AG08395 (cell line): ENCODE measurements at places on chromosomes 12 and 14.

DNA sequence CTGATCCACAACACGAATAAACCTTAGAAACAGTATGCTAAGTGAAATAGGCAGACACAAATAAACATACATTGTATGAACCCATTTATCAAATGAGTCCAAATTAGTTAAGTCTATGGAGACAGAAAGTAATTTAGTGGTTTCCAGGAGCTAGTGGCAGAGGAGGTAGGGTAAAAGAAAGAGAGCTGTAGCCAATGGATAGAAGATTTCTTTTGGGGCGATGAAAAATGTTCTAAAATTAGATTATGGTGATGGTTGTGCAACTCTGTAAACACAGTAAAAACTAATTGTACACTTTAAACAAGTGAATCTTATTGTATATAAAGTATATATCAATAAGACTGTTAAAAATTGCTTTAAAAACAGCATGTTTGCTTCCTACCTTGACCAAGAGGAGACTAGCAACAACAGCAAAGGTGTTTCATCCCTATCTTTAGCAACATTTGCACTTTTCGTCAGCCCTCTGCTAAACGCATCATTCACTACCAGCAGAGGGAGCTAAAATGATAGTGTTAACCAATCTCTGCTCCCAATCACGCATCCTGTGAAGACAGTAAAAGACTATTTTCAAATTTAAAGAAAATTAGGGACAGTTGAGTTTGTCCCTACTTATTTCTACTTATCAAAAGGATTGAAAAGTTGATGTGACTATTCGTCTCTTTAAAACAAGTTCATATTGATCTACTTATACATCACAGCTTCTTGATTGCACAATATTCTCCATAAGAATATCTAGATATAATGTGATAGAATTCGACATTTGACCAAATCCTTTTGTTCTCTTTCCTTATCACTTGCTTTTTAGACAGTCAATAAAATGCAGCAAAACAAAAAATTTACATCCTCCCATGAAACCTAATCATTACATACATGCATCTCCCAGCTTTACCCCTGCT is 24.0 kb upstream of the LGR5 start:
- peak; percentile 69 for DNase-seq

DNA sequence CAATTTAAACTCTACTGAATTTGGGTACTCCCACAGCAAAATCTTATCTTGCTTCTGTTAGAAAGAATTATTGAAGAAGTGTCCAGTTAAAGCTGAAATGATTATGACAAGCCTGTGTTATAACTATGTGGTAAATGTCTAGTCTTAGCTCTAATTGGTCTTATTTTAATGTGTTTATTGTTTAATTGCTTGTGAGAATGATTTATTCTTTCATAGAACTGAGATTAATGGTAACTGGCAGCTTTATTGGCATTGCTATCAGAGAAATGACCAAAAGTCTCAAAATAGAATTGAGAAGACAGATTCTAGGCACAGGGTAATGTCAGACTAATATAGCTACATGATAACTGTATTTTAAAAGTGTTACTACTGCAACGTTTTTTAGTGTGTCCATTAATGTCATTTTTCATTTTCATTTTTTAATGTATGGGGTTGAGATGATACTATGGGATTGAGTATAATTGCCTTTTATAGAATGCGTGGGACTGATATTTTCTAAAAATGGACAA is 458.7 kb downstream of the AEBP2 start:
- no peak for DNase-seq

DNA sequence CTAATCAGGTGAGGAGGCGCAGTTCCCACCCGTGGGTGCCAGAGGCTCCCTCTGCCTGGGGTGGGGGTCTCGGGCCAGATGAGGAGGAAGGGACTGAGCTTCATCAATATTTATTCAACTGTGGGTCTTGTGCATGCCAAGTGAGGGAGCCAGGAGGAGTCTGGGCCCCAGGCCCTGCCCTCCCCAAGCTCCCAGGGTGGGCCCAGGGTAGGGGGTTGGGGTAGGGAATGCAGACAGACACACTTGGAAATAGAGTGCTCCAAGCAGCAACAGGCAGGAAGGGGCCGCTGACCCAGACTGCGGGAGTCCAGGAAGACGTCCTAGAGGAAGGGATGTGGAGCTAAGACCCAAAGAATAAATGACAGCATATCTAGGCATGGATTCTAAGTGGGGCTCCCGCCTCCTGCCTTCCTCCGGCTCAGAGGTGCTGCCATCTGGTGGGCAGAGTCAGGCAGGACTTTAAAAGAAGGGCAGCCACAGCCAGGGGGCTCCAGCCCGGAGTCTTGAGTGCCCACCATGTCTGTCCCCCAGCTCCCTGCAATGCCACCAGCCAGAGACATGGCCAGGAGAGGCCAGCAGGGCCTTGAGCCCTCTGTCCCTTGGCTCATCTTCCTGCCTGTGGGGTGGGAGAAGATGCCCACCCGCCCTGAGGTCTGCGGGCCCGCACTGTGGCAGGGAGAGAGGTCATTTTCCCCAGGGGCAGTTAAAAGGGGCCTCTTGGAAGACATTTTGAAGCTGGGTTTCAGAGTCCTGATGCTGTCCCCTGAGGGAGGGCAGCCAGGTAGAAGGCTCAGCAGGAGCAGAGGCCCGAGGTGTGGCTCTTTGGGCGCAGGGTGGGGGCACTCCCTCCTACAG is 70.1 kb downstream of the PHETA1 start:
- DNase-seq = peak; percentile 72

GRCh38 chr12:109469517-109469916 is 7.6 kb downstream of the KCTD10 start:
- peak; percentile 71 for DNase-seq

GRCh38 chr12:117646520-117646919 is 285.1 kb upstream of the NOS1 start:
- no peak for DNase-seq

- DNase-seq = no peak
Measured at GRCh38 chr12:98513379-98514322, 1.7 kb upstream of the TMPO start.

GRCh38 chr14:26282578-26282977 is 315.3 kb downstream of the NOVA1 start:
- no peak for DNase-seq

DNA sequence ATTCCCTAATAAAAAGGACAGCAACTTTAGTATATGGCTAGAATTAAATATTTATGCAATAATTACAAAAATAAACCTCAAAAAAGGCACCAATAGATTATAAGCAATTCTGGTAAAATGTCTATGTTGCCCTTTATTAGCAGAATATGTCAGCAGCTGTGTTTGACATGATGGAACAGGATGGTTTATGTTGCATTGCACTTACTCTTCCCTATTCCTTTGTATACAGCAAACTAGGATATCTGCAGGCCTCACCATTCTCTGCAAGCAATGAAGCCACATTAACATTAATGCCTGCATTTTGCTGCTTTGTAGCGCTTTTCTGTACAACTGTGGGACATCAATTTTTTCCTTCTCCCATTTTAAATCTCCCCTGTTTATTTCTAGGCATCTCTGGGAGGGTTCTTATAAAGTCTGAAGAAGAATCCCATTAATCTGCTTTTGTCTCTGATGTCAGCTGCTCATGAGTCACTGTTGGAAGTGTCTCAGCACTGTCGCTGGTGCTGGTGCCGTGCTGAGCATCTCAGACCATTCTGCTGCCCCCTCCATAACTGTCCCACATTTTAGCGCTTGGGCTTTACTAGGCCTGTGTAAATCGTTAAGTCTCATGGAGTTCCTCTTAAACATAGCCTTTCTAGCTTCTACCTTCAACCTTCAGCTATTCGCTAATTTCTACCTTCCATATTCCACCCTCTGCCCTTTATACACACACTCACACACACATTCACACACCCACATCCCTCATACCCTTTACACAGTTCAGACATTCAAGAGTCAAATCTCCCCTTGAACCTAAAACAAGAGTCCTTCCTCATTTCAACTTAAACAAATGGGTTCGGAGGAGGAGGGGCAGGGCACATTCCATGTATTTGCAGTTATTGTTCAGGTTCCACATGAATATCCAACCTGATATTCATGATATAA is 64.4 kb upstream of the TRHDE start:
- DNase-seq = no peak

DNA sequence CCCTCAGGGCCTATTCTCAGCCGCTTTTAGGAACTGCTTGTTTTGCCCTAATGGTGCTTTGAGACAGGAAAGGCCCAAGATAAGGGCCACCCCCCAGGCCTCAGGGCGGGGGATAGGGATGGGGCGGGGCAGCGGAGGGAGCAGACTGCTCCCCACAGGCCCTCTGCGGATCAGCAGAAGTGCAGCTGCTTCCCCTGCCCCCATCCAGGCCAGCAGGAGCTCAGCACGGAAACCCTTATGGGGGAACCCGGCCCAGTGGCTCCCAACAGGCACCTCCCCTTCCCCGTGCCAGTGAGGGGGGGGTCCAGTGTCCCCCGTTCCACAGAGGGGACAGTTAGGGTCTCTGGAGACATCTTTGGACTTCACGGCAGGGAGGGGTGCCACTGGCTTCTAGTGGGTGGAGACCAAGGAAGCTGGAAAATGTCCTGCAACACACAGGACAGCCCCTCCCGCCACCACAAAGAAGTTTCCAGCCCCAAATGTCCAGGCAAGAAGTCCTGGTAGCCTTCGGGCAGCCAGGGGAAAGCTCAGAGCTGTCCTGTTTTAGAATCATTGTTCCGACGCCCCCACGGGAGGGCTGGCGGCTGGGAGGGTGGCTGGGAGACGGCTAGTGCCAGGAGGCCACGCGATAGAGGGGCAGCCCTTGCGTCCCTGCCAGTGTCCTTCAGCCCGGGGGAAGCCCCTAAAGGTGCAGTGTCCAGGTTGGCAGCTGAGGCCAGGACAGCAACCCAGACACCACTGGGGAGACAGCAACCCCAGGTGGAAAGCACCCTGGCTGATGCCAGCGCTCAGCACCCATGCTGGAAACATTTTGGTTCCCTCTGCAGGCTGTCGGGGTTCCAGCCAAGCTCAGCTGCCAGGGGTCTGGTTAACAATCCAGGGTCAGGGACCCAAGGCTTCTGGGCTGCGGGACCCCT is 10.4 kb upstream of the GPR132 start:
- DNase-seq = peak; percentile 56
